ENCODE measurements at places on chromosomes 2 and 18. TPM values are rescaled to one million over a fixed set of nuclear protein-coding genes. Genes with fewer than 3 reads are reported as not detected.
A peak's percentile ranks its signal among the peaks of the same experiment; 100 is the strongest.

Gene CHRND
- not detected for total RNA-seq

Gene SPRED2
- total RNA-seq, result 6.9 TPM

Gene TMEM150A
- 4.0 TPM for total RNA-seq

Gene IRS1
- 6.4 TPM for total RNA-seq

GRCh38 chr2:172596776-172597175 lies 40.9 kb downstream of the PDK1 start:
- DNase-seq, result no peak

GRCh38 chr2:199882667-199883066 lies 28.4 kb upstream of the C2orf69 start:
- DNase-seq, result no peak

GRCh38 chr2:112605926-112606325 lies 21.5 kb downstream of the CHCHD5 start:
- DNase-seq, result no peak

DNA sequence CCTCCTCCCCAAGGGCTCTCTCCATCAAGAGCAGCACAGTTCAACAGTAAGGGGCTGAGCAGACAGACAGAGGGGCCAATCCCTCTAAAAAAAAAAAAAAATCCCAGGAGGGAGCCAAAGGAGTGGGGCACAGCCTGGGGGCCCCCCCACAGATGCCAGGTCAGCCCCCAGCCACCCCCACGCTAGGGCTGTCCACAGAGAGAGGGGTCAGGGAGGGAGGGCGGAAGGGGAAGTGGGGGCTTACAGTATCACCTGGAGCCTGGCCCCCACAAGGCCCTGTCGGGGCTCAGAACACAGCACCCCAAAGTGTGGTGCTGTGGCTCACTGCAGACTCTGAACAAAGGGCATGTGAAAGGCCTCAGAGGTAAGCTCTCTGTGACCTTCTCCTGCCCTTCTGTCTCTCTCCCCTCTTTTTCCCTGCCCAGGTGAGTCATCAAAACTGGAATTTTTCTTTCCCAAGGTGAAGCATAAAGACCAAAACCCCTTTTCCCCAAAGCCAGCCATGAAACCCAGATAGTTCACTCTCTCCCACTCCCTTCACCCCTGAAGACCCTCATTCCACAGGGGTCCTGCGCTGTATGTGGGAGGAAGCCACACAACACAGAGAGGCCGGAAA lies 13.9 kb downstream of the BIN1 start:
- no peak for DNase-seq

GRCh38 chr18:77366720-77367641 lies 117.3 kb downstream of the GALR1 start:
- peak; percentile 81 for DNase-seq

Gene SLC35G4
- total RNA-seq, result not detected

Gene FSHR
- not detected for total RNA-seq

- no peak for DNase-seq
These were observed 261.7 kb upstream of the SLC14A2 start for GRCh38 chr18:45353530-45353929.

- DNase-seq, result no peak
These were observed 428.7 kb upstream of the GYPC start for GRCh38 chr2:126227250-126227649.

GRCh38 chr2:167721593-167721992 lies 525.8 kb downstream of the STK39 start:
- no peak for DNase-seq

DNA sequence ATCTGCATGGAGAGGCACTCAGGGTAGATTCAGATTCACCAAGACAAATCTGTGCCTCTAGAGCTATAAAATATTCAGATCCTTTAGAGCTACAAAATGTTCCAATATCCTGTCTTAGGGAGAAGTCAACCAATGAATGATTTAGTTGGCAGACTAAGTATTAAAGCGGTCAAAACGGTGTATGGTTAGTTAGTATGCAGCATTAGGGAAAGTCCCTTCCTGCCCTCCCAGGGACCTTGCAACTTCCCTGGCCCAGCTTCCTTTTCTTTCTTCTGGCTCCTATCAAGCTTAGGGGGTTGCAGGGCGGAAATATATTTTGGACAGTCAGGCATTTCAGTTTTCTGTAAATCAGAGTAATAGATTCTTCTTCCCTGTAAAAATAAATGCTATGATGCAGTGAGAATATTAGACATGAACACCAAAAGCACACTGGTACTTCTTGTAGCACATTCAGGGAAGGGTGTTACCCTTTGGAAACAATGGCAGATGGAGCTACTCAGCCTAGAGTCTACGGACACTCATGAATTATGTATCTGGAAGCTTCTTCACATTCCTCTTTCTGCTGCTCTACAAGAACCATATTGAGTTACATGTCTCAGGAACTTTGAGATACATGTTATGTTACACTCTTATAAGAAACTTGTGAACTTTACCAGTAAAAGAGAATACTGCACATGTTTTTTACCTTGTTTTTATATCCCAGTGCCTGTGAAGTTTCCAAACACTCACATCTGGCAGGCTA lies 45.7 kb downstream of the CCDC93 start:
- DNase-seq, result no peak

- no peak for DNase-seq
These were observed 11.5 kb downstream of the CCNYL1 start for GRCh38 chr2:207722773-207723424.

Gene DNER
- total RNA-seq, result 14.3 TPM

GRCh38 chr2:48400553-48401164 lies 129.3 kb upstream of the STON1 start:
- DNase-seq, result no peak

Gene GAREM1
- 1.5 TPM for total RNA-seq

Gene CKAP2L
- 25.5 TPM for total RNA-seq

GRCh38 chr2:216664593-216665034 lies 30.7 kb downstream of the IGFBP5 start:
- DNase-seq, result peak; percentile 68

Gene LYG2
- total RNA-seq, result not detected

DNA sequence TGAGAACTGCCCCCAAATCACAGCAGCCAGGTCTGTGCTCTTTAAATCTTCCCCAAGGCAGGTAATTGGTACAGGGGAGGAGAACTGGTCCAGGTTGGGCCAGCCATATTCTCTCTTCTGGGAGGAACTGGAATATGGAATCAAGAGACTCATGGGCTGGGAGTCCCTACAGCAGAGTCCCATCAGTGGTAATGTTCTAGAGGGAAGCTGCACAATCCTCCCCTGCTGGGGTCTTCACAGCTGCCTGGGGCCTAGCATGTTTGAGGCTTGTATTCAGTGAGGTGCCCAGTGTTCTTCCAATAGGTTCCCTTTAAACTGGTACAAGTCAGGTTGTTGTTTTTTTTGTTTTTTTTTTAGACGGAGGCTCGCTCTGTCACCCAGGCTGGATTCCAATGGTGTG lies 21.1 kb upstream of the EGR4 start:
- DNase-seq, result no peak

DNA sequence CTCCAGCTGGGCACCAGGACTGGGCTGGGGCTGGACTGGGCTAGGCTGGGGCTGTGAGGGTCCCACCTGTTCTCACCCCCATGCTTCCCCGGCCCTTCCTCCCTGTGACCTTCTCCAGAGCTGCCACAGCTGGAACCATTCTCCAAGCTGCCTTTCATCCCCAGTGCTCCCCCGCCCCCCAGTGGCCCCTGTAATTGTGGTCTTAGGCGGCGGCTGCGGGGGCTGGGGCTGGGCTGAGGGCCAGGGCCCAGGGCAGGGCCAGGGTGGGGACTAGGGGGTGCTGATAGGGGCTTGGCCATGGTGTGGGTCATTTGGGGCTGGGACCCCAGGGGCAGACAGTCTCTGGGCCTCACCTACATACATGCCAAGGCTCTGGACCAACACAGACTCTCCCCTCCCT lies 2.8 kb upstream of the WNT10A start:
- DNase-seq, result no peak

GRCh38 chr2:71959494-71959893 lies 188.2 kb downstream of the CYP26B1 start:
- DNase-seq, result no peak

DNA sequence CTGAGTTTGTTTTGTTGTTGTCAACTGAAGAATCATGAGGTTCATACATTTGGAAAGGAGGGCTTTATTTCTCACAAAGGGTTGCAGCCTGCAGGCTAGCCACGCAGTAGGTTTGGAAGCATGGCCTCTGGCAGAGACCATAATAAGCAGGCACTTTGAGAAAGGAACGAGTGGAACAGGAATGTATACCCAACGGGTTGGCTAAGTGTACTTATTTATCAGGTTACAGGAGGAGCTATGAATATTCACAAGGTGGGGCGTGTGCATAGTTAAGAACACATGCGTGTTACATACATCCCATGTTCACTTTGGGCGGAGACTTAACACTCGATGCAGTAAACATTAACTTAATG lies 30.1 kb upstream of the SH3RF3 start:
- no peak for DNase-seq
